Urothelium cell line (cell line): ENCODE measurements at places on chromosomes 12 and 14.

DNA sequence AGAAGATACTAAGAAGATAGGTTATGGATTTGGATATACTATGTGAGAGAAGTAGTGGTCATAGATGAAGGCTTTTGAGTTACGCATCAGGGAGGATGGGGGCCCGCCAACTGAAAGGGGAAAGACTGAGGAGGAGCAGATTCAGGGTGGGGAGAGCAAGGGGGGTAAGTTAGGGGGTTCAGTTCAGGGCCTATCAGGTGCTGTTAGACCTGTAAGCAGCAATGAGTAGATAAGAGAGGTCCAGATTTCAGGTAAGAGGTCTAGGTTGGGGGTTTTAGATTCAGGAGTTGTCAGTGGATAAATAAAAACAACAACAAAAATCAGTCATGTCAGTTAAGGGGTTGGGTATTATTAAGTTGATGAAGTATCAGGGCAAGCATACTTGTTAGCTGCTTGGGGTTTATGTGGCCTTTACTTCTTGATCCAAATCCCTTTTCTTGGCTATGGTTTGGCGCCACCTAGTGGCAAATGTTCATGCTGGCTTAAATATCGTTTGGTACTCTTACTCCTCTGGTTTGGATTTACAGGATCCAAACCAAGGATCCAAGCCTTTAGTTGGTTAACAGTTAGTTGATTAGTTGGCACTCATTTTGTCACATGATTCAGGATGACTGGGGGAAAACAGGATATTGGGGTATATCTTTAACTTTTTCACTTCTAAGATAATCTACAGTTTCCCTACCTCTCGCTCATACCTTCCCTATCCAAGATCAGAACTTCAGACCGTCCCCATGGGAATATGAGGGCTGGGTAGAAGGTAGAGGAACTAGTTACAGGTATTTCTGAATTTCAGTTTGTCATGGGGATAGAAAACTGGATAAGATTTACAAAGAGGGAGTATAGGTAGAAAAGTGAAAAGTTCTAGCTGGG lies 65.1 kb downstream of the PCNX1 start:
- DNase-seq = peak; percentile 77

DNA sequence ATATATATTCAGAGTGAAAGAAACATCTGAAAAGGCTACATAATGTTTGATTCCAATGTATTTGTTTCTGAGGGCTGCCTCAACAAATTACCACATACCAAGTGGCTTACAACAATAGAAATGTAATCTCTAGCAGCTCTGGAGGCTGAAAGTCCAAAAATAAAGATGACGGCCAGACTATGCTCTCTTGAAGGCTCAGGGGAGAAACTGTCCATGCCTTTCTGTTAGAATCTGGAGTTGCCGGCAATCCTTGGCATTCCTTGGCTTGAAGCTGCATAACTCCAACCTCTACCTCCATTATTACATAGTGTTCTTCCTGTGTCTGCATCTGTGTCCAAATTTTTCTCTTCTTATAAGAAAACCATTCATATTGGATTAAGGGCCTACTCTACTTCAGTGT lies 68.1 kb upstream of the PLEKHG7 start:
- DNase-seq = no peak

DNA sequence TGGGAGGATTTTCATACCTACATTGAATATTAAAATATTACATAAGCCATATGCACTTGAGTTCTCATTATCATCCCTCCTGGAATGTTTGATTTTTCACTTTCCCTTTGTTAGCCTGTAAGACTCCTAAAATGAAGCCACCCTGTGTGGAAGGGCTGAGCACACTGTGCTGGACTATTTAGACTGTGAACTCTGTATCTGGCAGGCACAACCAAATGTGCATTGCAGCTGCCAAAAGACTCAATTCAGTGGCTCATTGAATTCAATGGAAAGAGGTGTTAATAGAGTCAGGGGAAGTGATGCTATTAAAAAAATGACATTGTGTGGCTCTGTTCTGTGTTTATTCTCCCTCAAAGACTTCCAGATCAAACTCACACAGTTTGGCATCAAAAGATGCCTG lies 111.1 kb downstream of the SMOC1 start:
- DNase-seq = no peak

- peak; percentile 67 for DNase-seq
Observed at GRCh38 chr12:102879144-102879763, 37.8 kb downstream of the PAH start.

DNA sequence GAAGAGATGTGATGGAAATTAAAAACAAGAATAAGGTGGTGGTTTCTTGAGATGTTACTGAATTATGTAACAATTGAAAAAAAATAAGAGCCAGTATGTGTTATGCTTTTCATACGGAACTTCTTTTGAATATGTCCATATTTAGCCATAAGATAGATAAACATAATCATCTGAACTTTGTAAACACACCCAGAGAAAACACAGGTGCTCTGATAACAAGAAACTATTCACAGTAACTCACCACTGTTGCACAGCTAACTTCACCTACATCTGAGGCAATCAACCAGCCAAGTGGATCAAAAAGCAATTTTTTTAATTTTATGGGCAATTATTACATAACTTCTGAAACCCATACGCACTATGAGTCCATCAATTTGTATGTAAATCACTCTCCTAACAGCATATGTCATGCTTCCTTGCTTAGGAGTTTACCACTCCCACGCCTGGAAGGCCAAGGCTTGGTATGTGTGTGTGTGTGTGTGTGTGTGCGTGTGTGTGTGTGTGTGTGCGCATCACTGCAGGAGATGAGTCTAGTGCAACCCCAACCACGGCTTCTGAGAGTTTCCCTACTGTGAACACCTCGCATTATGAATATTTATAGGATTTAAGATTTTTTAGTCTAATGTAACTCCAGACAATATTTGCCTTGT lies 443.4 kb downstream of the BCAT1 start:
- DNase-seq = no peak

DNA sequence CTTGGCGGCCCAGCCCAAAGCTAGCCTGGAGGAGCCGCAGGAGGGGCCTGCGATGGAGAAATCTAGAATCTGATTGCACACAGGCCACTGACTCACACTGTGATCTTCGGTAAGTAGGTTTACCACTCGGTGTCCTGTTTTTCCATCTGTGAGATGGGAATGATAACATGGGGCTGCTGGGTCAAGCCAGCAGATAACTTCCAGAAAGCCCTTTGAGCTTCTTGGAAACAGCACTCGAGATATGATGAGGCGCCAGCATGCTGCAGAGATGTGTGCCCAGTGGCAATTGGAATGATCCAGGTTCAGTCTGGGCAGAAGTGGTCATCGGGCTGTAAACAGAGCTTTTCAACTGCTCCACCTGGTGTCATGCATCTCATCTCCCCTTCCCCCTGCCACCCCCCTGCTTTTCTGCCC lies 771.3 kb upstream of the TBX3 start:
- DNase-seq = no peak

DNA sequence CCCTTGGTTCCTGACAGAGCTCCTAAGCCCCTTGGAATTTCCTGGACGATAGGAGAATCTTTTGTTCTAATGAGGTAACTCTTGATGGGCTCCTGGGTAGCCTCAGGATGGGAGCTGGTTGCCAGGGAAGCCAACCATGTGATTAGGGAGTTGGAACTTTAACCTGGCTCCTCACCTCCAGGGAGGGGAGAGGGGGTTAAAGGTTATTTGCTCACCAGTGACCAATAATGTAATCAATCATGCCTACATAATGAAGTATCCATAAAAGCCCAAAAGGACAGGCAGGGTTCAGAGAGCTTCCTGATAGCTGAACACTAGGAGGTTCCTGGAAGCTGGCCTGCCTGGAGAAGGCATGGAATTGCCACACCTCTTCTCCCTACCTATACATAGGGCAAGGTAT lies 6.2 kb upstream of the CNOT2 start:
- DNase-seq = no peak

DNA sequence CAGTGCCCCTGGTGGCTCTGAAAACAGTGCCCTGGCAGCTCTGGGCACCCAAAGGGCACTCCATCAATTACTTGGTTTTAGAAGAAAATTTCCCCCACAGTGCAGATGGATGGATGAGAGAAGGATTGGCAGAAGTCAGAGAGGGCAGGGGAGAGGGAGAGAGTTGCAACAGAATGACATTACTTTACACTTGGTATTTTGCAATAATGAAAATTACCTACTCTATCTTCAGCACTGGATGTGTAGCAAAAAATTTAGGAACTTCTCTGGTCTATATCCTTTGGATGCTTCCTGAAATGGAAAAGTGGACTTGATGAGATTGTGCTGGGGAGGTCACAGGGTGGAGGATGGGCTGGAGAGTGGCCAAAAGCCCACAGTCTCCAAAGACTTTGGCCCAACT lies 193.2 kb downstream of the CHST11 start:
- no peak for DNase-seq

DNA sequence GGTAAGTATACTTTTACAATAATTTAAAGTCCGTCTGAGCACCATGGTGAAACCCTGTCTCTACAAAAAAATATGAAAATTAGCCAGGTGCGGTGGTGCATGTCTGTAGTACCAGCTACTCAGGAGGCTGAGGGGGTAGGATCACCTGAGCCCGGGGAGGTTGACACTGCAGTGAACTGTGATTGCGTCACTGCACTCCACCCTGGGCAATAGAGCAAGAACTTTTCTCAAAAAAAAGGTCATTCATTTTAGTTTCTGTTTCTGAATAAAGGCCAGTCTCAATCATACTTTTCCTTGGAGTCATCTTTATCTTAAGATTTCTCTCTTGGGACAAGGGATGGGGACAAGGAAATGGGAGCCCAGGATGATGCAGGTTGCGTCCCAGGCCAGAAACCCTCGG lies 12.9 kb downstream of the ANKRD13A start:
- no peak for DNase-seq

GRCh38 chr12:66627270-66627987 lies 51.4 kb downstream of the GRIP1 start:
- DNase-seq = no peak

DNA sequence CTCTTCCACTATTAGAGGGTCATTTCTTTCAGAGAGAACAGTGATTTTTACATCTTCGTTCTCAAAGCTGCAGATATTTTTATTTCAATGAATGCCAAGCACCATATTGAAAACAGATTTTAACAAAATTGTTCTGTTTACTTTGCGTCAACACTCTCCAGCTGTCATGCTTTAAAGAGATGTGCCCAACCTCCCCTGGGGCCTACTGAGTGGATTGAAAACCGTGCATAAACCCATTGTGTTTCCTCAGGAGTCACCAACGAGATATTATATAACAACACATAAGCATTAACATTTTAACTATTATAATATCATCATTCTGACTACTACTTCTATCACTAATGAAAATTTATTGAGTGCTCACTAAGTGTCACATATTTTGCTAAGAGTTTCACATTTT lies 81.6 kb downstream of the MYF5 start:
- DNase-seq = no peak

DNA sequence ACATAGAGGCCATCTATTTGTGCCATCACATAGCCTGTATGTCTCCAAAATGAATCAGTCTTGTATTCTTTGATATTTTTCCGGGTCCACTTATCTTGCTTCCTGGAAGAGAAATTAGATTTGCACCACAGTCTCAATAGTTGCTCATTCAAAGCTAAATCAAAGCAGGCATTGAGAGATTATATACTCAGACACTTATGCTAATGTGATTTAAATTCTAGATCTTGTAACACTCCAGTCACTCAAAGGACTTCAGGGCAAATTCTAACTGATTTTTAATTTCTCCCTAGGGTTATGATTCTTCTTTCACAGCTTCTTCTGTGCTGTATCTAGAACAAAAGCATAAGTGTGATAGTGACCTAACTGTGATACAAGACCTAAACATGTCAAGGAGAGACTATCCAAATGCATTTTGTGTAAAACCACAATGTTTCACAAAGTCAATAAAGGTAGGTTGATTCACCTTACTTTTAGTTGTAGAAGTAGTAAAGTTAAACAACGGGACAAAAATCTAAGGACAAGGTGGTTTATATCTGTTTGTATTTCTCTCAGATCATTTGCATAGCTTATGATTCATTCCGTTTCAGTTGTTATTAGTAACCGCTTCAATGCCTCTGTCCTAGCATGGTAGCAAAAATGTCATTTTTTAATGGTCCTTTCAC lies 26.8 kb downstream of the PLBD1 start:
- DNase-seq = no peak

DNA sequence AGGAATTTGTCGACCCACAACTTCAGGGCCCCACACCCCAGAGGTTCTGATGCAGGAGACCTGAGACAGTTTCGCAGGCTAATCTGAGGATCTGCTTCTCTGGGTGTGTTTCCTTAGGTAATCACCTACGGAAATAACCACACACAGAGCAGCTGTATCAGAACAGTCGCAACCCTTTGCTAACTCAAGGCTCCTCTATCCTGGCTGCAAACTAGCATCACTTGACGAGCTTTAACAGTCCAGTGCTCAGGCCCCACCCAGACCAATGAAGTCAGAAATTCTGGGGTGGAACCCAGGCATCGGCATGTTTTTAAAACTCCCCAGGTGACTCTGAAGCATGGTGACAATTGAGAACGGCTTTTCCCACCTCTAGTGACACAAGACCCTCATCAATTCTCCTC lies 20.7 kb downstream of the SLC7A7 start:
- no peak for DNase-seq

GRCh38 chr12:9940375-9940774 lies 8.2 kb upstream of the CLEC2A start:
- DNase-seq = no peak

GRCh38 chr12:96578526-96579125 lies 89.2 kb downstream of the CFAP54 start:
- DNase-seq = peak; percentile 26

GRCh38 chr12:13223179-13223804 lies 26.8 kb downstream of the EMP1 start:
- no peak for DNase-seq

- no peak for DNase-seq
Observed at GRCh38 chr14:60616461-60616959, 32.8 kb downstream of the SIX1 start.

DNA sequence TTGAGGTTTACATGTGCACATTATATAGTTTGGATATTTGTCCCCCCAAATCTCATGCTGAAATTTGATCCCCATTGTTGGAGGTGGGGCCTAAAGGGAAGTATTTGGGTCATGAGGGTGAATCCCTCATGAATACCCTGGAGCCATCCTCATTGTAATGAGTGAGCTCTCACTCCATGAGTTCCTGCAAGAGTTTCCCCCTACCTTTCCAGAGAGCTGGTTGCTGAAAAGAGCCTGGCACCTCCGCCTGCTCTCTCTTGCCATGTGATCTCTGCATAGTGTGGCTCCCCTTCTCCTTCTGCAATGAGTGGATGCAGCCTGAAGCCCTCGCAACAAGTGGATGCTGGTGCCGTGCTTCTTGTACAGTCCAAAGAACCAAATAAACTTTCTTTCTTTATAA lies 234.3 kb upstream of the DIO2 start:
- DNase-seq = no peak
